Activated T-cell treated with anti-CD3 and anti-CD28 coated beads, Interleukin-2, amount 50 U/mL, for 72 hours (primary cell): ENCODE measurements at places on chromosomes 2 and 18. TPM values are rescaled to one million over a fixed set of nuclear protein-coding genes. Genes with fewer than 3 reads are reported as not detected.

The SEPTIN10 gene
- 1.5 TPM for total RNA-seq

The IL1RL2 gene
- 1.9 TPM for total RNA-seq

DNA sequence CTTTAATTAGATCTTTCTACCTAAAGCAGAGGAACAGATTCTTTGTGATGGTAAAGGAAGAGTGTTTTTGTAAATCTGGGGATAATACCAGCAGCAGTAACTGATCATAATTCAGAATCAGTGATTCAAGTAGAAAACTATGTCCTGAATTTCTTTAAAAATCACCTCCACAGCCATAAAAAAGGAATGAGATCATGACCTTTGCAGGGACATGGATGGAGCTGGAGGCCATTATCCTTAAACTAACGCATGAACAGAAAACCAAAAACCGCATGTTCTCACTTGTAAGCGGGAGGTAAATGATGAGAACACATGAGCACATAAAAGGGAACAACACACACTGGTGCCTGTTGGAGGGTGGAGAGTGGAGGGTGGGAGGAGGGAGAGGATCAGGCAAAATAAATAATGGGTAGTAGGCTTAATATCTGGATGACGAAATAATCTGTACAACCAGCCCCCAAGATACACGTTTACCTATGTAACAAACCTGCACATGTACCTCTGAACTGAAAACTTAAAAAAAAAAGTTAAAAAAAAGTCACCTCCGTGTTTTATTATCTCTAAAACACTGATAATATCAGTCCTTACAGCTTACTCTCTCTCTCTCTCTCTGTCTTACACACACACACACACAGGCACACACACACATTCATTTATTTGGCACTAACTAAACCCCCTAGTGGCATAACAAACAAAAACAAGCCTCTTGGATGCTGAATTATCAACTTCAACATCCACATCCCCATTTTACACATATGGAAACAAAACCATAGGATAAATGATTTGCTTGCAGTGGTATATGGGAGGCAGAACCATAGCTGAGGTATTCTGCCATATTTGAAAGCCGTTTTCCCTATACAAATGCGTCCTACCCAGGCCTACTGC is 1.4 kb downstream of the TM4SF20 start:
- DNase-seq, result no peak

- DNase-seq, result no peak
Measured at GRCh38 chr2:142052220-142052863, 78.5 kb downstream of the LRP1B start.

DNA sequence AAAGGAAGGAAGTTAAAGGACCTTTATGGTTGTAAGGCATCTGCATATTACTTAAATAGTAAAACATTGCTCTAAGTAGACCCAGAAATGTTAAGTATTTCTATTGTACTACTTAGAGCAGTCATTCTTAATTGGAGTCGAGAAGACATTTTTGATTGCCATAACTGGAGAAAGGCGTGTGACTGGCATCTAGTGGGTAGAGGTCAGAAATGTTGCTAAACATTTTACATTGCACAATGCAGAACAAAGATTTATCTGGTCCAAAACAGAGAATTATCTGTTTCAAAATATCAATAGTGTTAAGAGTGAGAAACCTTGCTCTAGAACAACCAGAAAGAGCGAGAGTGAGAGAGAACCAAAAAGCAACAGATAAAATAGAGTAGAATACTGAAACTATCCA is 23.3 kb upstream of the ROCK1 start:
- no peak for DNase-seq

The RIT2 gene
- not detected for total RNA-seq

The SLC9A4 gene
- total RNA-seq, result 0.14 TPM
